ENCODE measurements at places on chromosomes 6 and 20.

DNA sequence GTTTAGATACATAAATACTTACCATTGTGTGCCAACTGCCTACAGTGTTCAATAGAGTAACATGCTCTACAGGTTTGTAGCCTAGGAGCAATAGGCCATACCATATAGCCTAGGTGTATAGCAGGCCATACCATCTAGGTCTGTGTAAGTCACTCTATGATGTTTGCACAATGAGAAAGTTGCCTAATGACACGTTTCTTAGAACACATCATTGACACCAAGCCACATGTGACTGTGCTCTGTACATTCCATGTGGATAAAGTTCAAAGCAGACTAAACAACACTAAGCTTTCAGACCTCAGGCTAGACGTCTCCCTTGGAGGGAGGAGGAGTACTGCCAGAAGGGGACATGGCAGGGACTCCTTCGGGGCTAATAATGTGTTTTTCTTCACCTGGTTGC is 93.6 kb downstream of the KIF16B start:
- DNase-seq = no peak

DNA sequence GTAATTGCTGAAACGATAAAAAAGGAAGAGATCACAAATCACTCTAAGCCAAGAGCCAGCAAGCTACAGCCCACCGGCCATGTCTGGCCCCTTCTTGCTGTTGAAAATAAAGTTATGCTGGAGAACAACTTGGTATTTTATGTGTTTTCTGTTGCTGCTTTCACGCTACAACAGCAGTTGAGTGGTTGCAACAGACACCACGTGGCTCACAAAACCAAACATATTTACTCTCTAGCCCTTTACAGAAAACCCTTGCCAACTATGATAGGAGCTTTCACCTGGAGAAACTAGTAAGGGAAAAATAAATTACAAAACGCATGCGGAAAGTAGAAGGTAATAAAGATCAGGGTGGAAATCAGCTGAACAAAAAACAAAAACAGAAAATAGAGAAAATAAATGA is 41.1 kb upstream of the SLCO4A1 start:
- DNase-seq = no peak

DNA sequence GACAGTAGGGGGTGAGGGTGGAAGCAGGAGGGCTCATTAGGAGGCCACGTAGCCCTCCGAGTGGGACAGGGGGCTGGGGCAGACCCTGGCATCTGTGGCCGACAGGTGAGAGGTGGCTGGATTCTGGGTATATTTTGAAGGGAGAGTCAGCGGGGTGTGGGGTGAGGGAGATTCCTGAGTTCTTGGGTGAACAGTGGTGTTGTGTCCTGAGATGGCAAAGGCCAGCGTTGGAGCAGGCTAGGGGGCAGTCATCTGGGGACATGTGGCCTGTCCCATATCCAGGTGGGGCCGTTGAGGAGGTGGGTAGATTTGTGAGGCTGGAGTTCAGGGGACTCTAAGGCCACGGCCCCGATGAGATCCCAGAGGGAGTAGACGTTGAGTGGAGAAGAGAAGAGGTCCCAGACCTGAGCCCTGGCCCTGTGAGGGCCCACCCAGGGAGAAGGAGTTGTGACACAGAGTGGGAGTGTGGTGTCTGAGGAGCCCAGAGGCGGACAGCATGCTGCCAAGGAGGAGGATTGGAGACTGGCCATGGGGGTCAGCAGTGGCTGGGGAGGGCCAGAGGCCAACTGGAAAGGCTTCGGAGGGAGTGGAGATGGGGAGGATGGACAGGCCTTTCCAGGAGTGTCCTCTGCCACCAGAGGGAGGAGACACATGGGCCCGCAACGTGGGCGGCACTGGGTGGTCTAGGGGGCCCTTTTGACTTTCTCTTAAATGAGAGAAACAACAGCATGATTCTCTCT is 19.6 kb downstream of the PACSIN1 start:
- no peak for DNase-seq

GRCh38 chr20:21173485-21173884 is 47.6 kb downstream of the KIZ start:
- DNase-seq = no peak

DNA sequence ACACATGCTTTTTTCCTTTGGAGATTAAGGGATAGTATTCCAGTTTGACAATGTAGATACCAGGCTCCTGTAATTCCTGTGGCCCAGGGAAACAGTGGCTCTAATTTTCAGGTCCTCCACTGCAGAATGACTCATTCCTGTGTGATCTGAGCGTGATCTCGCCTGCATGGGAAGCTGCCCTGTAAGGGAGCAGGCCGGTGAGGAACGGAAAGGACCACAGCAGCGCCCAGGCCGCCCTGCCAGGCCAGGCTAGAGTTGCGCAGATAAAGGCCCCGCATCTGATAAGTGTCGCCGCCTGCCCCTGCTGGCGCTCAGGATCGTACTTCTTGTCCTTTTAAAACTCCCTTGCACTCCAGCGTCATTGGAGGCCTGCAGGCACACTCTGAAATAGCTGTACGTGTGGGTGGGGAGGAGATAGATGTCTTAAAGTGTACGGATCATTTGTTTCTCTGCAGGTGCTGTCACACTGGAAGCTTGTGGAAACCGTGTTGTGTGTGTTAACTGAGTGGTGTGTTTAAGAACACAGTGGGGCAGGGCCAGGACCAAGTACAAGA is 60.7 kb downstream of the SYNJ2 start:
- DNase-seq = no peak

- DNase-seq = no peak
These were observed 64.9 kb downstream of the SYNDIG1 start for GRCh38 chr20:24534282-24534681.

DNA sequence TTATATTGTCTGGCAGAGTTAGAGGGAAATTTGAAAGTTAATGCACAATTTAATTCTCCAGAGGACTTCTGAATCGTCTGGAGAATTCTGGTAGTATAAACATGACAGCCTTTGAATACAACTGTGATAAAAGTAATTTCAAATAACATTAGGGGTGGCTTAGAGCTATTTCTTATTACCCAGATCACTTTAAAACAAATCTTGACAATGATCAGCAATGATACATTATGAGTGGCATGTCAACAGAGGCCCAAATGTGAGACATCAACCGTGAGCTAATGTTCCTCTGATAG is 259.1 kb downstream of the HACE1 start:
- no peak for DNase-seq

GRCh38 chr6:73690056-73690455 is 5.9 kb upstream of the CD109 start:
- DNase-seq = no peak

- DNase-seq = no peak
These were observed 314.8 kb upstream of the QKI start for GRCh38 chr6:163099621-163100171.

- DNase-seq = no peak
These were observed 82.8 kb downstream of the CD40 start for GRCh38 chr20:46200582-46201570.

DNA sequence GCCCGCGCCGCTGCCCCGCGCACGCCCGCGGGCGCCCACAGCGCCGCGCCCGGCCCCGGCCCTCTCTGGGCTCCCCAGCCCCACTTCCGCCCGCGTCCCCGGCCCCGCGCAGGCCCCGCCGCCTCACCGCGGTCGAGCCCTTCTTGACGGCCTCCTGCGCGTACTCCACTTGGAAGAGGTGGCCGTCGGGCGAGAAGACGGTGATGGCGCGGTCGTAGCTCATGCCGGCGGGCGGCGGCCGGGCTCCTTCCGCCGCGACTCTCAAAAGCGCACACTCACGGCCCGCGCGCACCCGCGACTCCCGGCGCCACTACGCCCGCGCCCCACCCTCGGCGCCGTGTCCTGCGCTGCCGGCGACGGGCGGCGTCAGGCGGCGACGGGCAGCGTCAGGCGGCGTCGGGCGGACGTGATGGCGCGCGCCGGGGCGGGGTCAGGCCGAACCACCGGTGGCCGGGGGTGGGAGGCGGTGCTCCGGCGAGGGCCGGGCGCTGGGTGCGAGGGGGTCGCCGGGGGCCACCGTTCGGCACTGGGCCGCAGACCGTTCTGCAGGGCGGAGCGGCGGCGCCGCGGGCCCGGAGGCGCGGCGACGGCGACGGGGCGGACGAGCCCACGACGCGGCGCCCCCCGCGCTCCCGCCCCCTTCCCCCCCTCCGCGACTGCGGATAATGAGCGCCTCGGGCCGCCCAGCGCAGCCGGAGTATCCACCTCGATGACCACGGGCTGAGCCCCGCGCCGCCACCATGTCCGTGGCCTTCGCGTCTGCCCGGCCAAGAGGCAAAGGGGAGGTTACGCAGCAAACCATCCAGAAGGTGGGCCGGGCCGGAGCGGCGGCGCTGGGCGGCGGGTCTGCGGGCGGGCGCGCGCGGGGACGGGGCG is at the start of the genes PSMA7 and SS18L1:
Gene PSMA7, minus strand, starts transcription at position 314 of the 876 bp plus-strand sequence. Its CDS starts 91 bp downstream, at position 223.
Gene SS18L1, plus strand, starts transcription at position 689 of the 876 bp plus-strand sequence. Its CDS starts 52 bp downstream, at position 741.
- peak; percentile 77 for DNase-seq

- peak; percentile 19 for DNase-seq
These were observed 119.4 kb downstream of the JARID2 start for GRCh38 chr6:15365273-15365687.

DNA sequence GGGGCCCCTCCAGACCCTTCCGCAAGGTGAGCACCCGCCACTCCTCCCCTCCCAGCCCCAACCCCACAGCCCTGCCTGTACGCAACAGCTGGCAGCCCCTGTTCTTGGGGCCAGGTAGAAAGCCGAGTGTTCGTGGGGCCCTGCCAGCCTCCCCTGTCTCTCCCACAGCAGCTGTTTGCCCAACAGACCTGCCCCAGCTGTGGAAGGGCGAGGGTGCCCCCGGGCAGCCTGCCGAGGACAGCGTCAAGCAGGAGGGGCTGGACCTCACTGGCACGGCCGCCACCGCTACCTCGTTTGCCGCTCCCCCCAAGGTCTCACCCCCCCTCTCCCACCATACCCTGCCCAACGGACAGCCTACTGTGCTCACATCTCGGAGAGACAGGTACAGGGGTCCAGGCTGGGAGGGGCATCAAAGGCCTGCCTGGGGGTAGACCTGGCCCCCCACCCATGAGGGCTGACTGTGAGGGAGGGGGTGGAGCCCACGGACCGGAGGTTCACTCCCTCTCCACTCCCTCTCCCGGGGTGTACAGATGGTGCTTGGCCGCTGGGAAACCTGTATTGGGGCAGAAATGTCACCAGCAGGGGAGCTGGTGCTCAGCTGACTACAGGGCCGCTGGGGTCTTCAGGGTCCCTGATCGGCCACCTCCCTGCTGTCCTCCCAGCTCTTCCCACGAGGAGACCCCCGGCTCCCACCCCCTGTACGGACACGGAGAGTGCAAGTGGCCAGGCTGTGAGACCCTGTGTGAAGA is 41.1 kb downstream of the FOXP4 start:
- DNase-seq = no peak

GRCh38 chr20:44691424-44692423 is 23.4 kb upstream of the CCN5 start:
- DNase-seq = no peak

DNA sequence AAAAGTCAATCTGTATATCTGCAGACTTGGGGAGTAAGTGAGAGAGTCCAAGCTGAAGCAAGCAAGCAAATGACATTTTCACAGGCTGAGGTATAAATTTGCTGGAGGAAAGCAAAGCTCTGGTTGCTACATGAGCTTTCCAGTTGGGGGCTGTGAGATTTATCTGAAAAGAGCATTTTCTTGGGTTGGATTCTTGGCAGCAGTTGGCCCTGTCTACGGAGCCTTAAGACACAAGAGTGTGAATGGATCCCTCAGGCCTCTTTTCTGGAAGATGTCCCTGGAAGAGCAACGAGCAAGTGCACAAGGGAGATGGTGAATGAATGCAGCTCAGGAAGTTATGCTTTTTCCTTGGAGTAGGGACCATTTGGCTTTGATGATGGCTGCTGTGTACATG is 30.8 kb downstream of the ISM1 start:
- DNase-seq = no peak

GRCh38 chr6:2674857-2675256 is 75.9 kb downstream of the MYLK4 start:
- no peak for DNase-seq

DNA sequence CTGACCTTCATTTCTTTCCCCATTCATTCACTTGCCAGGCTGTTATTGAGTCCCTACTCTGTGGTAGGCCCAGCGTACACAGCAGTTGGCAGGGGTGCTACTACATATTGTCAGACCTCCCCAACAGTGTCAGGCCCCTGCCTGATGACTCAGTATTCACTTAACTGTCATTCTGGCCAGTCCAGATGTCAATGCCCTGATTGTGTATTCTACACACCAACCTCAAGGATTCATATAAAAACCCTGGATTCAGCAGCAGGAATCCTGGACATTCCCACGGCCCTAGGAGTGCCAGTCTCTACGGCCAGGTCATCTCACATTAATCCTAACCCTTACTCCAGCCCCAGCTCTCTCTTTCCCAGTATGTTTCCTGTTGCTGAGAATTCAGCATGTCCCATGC is 151.5 kb downstream of the TASP1 start:
- no peak for DNase-seq

- DNase-seq = no peak
These were observed 17.9 kb downstream of the TGM2 start for GRCh38 chr20:38147163-38147562.

DNA sequence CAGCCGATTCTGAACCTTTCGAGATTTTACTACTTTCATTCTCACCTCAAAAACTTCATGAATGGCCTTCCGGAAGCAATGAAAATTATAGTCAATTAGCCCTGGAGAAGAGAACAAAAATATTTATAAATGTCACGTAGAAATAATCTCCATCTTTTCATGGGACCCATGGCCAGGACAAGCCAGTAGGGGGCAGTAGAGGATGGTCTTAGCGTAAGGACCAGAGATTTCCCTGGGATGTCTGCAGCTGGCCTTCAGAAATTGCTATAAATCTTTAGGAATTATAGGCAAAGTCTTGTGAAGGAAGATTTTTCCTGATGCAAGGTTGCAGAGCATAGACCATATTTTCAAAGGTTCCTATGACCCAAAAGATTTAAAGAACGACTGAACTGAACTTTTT is 15.6 kb upstream of the UBE2J1 start:
- no peak for DNase-seq

GRCh38 chr6:110738899-110739365 is 76.3 kb downstream of the CDK19 start:
- DNase-seq = no peak

DNA sequence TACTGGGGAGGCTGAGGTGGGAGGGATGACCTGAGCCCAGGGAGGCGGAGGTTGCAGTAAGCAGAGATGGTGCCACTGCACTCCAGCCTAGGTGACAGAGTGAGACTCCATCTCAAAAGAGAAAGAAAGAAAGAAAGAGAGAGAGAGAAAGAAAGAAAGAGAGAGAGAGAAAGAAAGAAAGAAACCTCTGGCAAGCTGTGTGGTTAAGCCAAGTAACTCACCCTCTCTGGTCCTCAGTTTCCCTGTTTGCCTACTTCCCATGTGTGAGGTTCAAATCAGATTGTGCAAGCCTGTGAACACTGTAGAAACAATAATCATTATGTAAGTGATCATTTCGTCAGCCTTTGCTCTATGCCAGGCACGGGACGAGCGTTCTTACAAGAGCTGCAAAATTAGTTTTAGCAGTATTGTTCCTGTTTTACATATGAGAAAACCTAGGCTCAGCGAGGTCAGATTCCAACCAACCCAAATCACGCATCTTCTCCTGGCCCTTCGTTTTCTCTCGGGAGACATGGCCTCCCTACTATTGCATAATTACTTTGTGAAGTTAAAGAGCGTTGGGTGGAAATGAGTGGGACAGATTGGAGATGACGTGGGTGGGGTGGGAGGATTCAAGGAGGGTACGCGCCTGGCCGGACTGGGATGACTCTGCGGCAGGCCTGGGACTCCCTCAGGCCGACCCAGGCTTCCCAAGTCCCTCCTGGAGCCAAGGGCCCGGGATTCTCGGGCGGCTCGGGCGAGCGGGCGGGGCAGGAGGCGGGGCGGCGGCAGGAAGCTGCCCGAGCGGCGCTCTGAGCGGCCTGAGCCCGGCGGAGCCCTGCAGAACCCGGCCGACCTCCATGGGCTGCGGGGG is at the start of gene SNX21:
Gene SNX21, plus strand, starts transcription at position 770 of the 853 bp plus-strand sequence. CDS start 121 bp downstream, outside the sequence.
- no peak for DNase-seq

All from activated CD4-positive, alpha-beta T cell treated with anti-CD3 and anti-CD28 coated beads for 1 hour (primary cell).